ENCODE measurements at places on chromosomes 3 and 15.

- no peak for DNase-seq
Observed at GRCh38 chr15:39624806-39625205, 43.9 kb downstream of the THBS1 start.

- DNase-seq = no peak
Observed at GRCh38 chr3:87795701-87796100, 263.1 kb downstream of the CGGBP1 start.

GRCh38 chr3:106573605-106574004, 704.8 kb upstream of the CBLB start:
- DNase-seq = no peak

- no peak for DNase-seq
Observed at GRCh38 chr3:72660270-72661114, 187.8 kb downstream of the SHQ1 start.

- no peak for DNase-seq
Observed at GRCh38 chr15:78220713-78221112, 13.7 kb downstream of the ACSBG1 start.

DNA sequence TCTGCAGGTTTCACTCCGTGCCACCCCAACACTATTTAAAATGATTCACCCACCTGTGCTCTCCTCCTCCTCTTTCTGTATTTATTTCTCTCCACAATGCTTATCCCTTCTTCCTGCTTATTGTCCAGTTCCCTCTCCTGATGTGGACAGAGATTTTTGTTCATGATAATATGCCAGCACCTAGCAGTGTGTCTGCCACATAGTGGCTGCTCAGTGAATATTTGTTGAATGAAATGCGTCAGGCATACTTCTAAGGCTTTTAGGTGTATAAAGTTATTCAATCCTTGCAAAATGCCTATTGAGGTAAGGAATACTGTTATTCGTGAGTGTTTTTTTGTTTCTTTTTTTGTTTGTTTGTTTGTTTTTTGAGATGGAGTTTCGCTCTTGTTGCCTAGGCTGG, 67.5 kb upstream of the MME start:
- no peak for DNase-seq
